Stimulated activated CD4-positive, alpha-beta T cell treated with anti-CD3 and anti-CD28 coated beads, Interleukin-2, amount 100 ng/mL, for 4 hours (primary cell): ENCODE measurements at places on chromosomes 2 and 18.

GRCh38 chr18:8367217-8367988 is 241.8 kb upstream of the RAB12 start:
- DNase-seq: no peak

DNA sequence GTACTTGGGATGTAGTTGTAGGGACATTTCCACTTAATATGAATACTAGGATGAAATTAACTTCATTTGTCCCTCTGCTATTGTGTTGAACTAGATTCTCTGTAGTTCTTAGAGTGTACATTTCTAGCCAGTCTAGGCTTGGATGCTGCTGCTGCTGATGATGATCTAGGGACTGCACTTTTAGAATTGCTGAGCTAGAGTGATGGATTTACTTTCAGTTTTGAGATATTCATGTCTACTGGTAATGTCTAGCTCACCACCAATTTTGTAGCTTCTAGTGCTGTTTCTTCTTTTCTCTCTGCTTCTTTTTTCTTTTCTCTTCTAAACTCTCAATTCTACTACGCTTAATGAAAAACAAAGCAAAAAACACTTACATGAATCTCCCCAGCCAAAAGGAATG is 49.4 kb downstream of the MRPS9 start:
- DNase-seq: no peak

- DNase-seq: no peak
Observed at GRCh38 chr2:47799031-47799609, 16.2 kb downstream of the MSH6 start.

DNA sequence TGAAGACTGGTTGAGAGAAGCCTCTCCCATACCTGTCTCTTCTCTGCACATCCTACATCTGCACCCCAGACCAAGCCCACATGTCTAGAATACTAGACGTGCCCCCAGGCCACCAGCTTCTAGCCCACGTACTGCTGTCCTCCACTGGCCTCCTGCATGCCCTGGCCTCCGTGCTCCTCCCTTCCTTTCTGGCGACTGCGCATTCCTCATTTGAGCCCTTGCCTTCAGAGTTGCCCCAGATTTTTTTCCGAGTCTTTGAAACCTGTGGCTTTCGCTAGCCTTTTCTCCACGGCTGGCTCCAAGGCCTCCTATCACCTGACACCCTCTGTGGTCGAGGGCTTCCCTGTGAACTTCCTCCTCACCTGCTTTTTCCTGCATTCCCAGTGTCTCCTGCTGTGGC is 11.2 kb downstream of the RNF144A start:
- no peak for DNase-seq

- no peak for DNase-seq
Observed at GRCh38 chr2:67565761-67566160, 168.6 kb downstream of the ETAA1 start.

GRCh38 chr2:235836491-235836911 is 331.7 kb downstream of the GBX2 start:
- no peak for DNase-seq

- DNase-seq: no peak
Observed at GRCh38 chr2:28538134-28538533, 42.3 kb downstream of the PLB1 start.

DNA sequence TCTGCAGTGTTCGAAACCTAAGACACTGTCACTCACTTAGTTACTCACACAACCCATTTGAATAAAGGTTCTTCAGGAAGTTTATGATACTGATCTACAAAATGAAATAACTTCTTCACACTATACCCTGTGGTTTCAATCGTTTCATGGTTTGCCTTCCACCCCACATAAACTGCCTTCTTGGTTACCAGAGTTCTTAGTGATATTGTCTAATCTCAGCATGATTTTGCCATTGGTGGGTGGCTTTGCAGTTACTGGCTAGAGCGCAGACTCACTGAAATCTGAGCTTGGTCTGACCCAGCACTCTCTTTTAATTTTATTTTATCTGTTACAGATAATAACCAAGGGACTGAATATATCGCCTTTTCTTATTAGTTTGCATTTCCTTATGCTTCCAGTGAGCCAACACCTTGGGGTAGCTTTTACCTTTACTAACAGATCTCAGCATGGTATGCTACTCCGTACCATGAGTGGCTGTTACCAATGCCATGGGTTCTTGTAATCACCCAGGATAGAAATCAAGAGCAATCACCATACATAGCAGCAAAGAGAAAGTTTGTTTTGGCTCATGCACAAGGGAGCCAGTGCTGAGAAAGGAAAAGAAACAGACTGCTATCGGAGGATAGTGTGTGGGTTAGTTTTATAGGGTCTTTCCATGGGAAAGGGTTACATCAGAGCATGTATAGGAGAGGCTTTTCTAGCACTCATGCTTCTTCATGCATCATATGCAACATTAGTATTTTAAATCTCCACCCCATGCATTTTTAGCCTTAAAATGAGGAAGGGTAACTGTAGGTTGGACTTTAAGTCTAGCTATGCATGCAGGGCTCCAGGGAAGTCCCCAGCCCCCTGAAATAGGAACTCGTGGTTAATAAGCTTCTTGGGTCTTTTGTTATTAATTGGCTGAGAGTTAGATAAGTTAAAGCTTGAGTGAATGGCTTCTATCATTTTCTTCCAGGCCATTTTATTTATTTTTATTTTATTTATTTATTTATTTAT is 33.3 kb downstream of the ANXA4 start:
- no peak for DNase-seq

- no peak for DNase-seq
Observed at GRCh38 chr2:60517446-60517845, 36.0 kb downstream of the BCL11A start.

DNA sequence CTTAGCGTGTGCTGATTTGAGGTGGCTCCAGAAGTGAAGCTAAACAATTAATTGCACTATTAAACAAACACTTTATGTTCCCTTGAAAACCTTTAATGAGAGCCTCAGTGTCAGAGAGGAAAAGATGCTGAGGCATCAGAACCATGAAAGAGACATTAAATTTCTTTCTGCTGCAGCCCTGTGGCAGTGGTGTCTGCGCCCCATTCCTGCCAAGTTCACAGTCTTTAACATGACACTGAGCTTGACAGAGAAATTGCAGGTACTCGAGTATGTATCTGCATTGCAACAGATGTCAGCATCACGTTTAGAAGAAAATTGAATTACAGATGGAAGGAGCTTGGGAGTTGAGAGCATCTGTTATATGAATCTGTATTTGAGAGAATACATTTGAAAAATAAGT is 111.3 kb upstream of the CREB1 start:
- DNase-seq: no peak

DNA sequence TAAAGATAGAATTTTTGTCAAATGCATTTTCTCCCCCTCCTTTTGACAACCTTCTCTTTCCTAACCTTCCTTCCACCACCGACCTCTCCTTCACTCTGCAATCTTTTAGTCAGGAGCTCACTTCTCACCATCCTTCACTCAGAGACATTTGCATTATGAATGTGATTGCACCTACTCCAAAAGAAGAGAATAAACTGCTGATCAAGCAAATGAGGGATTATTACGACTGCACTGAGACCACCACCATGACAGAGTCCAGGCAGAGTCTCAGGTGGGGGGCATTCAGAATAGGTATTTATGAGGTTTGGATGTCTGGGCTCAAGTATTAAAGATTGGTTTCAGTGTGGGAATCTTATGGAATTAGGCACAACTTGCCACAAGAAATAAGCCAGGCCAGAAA is 483.9 kb downstream of the PTH2R start:
- no peak for DNase-seq

GRCh38 chr18:14089191-14089590 is 43.0 kb downstream of the ZNF519 start:
- no peak for DNase-seq

DNA sequence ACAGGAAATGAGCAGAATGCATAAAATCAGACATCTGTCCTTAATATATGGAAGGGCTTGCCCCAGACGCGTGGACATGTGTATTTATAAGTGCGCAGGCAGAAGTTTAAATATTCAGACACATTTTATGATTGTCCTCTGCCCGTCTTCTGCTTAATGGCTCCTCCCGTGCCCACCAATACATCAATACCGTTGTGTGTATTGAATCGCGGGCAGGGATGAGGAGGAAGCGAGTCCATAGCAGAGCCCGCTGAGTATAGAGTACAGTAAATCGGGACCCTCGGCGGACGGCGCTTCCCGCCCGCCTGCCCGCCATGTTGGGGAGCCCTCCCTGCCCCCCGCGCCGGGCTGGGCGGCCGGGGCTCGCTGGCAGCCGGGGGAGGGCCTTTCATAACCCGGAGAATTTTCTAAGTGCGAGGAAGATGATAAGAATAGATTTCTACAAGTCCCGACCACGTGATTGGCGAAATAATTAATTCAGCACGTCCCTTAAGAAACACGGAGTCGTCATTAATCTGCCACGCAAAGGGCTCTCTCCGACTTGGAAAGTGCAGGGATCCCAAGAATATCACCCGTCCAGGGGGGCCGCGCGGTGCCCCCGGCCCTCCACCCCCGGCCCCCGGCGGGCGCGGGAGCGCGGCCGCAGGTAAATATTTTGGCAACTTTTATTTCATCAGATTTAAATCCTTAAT is at the start of gene HOXD3:
Gene HOXD3 (plus strand): TSS at position 501 of the 692 bp plus-strand sequence. CDS start 11,808 bp downstream, outside the sequence.
- no peak for DNase-seq

DNA sequence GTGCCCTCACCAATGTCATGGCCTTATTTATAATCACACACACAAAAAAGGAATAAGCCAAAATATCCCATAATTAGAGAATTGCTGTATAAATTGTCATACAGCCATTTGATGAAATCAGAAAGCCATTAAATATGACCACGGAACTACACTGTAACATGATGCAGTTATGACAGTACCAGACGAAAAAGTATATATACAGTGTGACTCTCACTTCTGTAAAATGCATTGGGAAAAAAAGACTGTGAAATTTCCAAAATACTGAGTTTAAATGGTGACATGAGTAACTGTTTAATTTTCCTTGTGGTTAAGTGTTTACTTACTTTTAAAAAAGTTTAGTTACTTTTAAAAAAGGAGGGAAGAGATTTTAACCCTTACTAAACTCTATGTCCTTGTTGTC is 25.4 kb downstream of the UXS1 start:
- DNase-seq: no peak

DNA sequence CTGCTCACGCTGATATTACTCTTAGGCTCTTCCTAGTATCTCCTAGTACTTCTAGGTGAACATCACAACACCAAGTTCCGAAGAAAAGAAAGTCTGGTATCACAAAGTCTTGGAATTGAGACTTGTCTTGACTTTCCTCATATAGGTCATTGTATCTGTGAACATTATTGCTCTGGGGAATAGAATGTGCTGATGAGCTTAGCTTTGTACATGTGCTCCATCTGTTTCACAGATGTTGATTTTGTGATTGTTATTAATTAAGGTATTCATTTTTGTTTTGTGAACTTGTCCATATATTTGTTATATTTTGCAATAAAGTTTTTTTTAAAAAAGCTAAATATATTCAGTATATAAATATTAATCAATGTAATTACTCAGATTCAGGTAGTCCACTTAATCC is 111.7 kb downstream of the BABAM2 start:
- DNase-seq: no peak

DNA sequence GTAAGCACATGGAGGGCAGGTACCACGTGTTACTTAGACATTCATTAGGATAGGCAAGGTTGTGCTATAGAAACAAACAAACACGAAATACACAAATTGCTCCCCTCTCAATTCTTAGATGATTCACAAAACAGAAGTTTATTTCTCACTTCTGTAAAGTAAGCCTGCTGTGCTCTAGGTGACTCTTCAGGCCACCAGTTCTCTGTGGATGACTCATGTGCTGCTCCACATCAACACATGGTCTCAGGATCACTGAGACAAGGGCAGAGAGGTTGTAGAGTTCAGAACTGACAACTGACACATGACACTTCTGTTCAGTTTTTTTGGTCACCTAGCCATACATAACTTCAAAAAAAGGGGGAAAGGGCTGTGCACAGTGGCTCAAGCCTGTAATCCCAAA is 70.6 kb downstream of the DAW1 start:
- DNase-seq: no peak

DNA sequence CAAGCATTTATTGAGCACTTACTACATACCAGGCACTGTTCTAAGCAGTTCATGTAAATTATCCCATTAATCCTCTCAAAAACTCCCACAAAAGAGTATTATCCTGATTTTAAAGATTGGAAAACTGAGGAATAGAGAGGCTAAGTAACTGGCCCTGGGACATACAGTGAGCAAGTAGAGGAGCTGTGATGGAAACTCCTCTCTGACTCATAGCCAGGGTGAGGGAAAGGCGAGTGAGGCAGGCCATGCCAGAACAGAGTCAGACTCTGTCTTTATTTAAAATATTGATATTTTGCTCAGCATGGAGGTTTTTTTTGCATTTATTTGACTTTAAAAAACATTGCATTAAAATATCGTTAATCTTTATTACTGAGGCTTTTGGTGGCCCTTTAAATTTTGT is 208.0 kb downstream of the LOXHD1 start:
- DNase-seq: no peak
